ENCODE measurements at places on chromosomes 7 and 10.

DNA sequence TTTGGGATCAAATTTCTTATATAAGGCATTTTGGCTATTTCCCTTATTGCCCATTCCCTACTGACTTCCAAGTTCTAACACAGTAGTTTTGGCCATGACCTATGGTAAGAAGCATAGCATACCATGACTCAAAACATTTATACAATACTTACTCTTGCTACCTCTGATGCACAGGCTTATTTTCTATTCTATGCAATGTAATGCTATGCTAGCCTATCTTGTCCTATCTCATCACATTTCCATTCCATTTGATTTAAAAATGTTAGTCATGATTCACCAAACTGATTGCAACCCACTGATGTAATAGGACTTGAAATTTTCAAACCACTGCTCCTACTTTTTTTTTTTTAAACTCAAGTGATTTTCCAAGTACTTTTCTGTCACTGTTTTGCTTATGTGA, 658.5 kb downstream of the TYW1 start:
- DNase-seq, result no peak

- DNase-seq, result no peak
These were observed 25.2 kb downstream of the ABCB1 start for GRCh38 chr7:87575521-87575920.

DNA sequence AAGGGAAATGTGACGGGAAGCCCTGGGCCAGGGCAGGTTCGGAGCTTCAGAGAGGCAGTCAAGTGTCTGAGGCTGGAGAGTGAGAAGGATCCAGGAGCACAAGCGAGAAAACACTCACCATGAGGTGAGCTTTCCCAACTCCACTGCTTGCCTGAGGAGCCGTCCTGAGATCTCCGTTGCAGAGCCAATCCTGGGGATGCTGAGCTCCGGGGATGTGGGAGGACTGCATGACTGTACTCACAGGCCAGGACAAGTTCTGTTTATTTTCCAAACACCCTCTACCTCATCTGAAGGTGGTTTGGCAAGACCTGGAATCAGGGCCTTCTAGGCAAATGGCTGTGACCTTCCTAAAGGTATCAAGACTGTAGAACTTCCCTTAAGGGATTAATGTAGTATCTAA, 38.7 kb downstream of the GLI3 start:
- DNase-seq, result no peak

DNA sequence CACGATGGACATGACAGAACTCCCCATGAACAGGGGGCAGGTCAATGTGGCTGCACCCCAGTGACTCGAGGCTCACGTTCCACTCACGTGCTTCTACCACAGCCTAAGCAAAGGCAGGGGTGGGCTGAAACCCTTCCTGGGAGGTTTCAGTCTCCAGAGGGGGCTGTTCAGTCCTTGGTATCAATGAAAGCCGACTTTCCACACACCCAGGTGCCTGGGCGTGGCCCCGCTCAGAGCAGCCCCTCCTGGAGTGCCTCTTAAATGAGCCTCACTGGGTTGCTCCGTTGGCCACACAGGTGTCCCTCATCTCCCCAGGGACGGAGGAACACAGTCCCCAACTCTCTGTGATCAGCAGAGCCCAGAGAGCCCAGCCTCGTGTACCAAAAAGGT, 90.5 kb upstream of the PDGFA start:
- DNase-seq, result no peak

DNA sequence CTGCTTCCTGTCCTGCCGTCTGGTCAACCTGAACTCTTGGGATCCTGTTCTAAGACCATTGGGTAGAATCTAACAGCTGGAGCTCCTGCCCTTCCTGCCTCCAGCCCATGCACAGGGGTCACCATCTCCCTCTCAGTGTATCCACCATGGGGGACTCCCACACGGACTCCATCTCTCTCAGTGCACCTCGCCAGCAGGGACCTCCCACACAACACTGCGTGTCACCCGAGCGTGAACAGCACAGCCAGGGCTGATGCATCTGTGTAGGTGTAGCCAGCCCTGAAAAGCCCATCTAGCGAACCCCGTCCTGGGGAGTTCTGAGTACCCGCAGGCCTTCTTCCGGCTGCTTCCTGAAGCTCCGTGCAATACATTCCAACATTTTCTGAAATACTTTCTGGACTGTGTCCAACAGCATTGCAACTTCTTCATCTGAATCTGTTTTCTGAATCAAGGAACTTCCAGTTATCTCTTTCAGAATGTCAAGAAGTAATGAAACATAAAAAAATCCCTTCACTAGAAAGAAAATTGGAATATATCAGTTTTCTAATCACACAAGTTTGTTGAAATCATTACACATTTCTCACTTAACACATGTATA, 52.5 kb downstream of the NCAPG2 start:
- DNase-seq, result no peak

DNA sequence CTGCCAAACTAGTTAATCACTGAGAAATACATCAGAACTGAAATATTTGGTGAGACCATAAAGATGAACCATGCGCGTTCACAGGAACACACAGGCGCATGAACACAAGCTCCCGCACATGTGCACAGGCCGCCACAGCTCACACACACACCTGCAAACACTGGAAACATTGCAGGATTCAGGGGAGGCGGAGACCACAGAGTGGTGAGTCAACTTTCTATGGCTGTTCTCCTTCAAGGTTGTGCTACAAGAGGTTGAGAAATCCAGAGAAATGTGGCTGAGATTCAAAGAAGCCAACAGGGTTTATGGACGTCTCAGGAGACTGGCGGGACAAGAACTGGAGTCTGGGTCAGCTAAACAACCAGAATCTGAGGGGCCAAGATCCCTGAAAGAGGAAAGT, 17.8 kb downstream of the ESYT2 start:
- DNase-seq, result no peak

DNA sequence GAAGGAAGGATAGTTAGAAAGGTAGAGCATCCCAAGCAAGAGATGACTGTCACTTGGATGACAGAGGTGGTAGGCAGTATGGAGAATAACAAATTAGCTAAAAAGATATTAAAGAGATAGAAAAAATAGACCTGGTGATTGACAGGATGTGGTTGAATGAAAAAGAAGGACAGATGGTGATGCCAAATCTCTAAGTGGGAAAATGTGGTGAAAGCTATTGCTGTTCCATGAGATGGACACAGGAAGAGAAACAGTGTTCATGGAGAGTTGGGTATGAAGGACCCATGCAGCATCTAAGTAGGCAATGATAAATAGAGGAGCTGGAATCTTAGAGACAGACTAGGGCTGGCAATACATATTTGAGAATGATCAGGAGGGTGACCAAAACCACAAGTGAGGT, 30.7 kb downstream of the FAM13C start:
- DNase-seq, result no peak

- DNase-seq, result no peak
These were observed 608 bp downstream of the ACHE start for GRCh38 chr7:100894860-100895700.

- DNase-seq, result peak; percentile 55
These were observed 4.4 kb downstream of the ZP3 start for GRCh38 chr7:76428868-76429805.

DNA sequence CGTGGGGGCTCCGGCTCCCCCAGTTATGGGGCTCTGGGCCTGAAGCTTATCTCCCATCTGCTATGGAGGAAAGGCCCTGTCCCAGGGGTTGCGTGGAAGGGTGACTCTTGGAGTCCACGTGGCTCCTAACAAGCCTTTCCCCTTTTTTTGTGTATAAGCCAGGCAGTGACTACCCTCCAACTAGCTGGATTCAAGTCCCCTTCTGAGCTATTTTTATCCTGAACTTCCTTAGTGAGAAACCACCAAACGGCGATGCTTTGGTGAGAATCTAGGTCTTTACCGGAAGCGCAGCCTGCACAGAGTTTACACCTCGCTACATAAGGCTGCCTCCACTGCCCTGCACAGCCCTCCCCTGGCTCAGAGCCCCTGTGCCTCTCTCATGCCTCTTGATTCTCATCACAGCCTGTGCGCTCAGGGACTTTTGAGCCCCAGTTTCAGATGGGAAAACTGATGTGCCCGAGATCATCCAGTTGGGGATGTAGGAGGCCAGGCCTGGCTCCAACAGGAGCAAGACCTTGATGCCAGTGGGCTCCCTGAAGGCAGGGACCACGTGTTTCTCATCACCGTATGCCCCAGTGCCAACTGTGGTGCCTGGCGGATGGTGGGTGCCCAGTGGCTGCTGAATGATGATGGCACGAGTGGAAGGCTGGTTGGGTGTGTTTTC, 102.3 kb upstream of the PPIF start:
- DNase-seq, result no peak

GRCh38 chr7:103149808-103150180, 895 bp upstream of the NAPEPLD start:
- DNase-seq, result no peak

DNA sequence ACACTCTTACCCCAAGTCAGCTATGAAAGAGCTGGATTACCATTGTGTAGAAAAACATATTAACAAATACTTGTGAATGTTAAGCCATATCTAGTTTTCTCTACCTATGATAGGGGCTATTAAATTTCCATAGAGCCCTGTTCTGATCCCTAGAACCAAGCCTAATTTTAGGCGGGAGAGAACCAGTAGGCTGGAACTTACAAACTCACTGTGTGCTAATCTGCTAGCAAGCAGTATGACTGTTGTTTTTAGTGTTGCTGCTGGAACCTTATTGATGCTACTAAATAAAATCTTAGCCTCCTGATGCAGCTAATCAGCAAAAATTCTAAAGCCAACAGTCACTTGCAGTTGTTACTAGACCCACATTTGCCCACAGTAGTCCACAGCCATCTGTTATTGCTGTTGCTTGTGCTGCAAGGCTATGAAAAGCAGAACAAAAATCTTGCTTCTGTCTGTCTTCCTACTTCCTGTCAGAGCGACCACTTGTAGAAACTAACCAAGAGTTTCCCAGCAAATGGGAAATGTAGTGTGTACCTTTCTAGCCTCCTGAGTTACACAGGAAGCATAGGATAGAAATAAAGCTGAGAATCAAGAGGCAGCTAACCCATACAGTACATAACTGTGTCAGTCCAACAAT, 368.4 kb downstream of the ARL4A start:
- DNase-seq, result no peak

DNA sequence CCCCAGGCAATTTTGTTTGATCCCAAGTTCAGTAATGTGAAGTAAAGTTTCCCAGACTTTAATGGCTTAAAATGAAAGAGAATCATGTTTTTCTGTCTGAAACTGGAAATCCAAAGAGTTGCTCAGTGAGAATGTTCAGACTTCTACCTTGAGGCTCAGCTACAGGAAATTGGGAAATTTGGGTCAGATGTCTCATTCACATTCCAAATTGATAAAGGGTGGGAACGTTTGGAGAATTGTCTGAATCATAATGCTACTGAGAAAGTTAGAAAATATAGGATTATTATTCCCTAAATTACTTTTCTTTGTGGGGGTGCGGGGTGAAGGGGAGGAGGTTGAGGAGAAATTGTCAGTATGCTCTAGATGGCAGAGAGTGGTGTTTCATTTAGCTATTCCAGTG, 773.9 kb downstream of the LRMDA start:
- DNase-seq, result no peak

Measured in suprapubic skin (tissue), 4 donors.